ENCODE measurements at places on chromosomes 6 and 20.

DNA sequence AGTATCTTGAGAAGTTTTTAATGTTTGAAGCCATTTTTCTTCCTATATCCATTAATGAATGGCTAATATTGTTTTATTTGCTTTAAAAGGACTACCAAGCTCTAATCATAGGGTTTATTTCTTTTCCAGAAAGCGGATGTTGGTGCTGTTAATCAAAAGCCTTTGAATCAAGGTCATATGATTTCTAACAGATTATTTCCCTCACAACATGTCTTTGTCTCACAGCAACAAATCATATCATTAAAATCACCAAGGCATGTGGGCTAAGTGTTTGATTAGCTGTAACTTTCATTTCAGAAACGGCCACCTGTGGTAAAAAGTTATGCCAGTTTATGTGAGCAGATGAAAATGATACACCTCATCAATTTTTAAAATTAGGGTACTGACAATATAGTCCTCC is 21.7 kb downstream of the TRAF3IP2 start:
- no peak for DNase-seq

GRCh38 chr6:3263096-3263495 is 4.3 kb downstream of the PSMG4 start:
- no peak for DNase-seq

GRCh38 chr6:169171016-169171415 is 82.6 kb downstream of the THBS2 start:
- no peak for DNase-seq

DNA sequence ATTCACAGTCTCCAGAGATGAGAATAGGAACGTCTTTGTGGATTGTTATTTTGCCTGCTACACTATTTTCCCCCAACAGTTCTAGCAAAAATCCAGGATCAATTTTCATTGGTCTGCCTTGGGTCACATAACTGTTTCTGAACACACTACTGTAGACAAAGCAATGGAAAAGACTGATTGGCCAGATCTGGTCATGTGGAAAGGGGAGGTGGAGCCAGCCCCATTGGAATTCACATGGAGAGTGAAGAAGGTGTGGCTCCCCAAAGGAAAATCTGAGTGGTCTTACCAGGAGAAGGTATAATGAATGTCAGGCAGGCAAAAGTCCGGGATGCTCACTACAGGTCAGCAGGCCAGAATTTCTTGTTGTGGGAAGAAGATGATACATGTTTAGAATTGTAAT is 9.5 kb upstream of the TP53RK start:
- no peak for DNase-seq

DNA sequence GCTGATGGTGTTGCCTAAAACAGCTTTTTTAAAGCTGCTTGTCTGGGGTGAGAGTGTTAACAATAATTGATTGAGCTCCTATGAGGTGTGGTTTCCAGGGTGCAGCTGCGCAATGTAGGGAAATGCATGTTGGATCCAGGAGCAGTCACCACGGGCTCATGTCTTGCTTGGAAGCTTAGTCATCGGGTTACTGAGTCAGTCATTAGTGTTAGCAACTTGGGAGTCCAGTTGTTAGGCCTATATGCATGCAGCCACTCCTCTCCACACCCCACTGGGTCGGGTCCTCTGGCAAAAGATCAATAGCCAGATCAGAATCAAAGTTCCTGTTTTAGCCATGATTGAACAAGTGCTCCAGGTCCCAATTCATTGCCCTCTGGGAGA is 271.7 kb upstream of the CHD6 start:
- DNase-seq, result no peak

DNA sequence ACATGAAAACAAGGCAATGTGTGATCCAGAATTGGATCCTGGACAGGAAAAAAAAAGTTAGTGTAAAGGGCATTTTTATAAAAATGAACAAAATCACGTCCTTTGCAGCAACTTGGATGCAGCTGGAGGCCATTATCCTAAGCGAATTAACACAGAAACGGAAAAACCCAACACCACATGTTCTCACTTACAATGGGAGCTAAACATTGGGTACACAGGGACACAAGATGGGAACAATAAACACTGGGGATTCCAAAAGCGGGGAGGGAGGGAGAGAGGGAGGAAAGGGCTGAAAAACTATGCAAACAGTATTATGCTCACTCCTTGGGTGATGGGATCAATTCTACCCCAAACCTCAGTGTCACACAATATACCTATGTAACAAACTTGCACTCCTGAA is 91.4 kb upstream of the BTBD3 start:
- DNase-seq, result no peak
